Breast epithelium (tissue), 4 donors: ENCODE measurements at places on chromosomes 12 and 14. TPM values are rescaled to one million over a fixed set of nuclear protein-coding genes. Genes with fewer than 3 reads are reported as not detected.

DNA sequence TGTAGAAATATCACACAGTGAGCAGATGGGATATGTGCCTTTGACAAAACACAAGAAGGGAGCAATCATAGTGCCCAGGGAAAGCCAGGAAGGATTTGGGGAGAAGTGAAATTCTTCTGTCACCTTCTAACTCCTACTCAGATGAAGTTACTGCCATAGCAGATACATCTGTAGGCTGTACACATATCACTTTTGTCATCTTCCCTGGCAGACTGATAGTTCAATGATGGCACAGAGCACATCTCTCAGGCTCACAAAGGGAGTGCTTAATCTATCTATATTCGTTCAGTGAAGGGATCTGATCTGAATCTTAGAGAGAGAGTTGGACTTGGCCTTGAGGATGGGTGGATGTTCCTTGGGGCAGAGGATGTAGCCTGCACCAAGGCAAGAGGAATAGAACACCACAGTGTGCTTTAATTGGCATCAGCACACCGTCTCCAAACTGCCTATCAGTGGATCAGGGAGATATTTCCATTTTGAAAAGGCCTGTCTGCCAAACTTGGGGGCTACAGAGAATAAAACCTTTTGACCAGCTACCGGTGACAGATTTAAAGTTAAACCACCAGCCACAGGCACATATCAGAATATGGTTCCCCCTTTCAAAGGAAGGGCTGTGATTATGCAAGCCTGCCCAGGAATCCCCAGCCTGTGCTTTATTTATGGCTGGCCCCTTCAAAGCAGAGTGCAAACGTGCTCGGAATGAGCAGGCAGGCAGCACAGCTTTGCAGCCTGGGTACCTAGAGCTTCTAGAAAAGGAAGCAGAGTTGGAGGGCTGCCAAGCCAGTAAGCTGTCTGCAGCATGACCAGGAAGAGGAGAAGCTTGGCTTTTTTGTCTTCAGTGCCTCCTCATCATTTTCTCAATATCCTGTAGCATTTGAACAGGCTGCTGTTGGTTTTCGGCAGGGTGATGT lies 165.5 kb upstream of the DYRK2 start:
- DNase-seq = peak; percentile 48

GRCh38 chr12:90163975-90164374 lies 455.3 kb upstream of the ATP2B1 start:
- no peak for DNase-seq

Gene ATXN7L3B
- total RNA-seq = 17.8 TPM

Gene DEPDC4
- total RNA-seq = 1.3 TPM

Gene SYT10
- total RNA-seq = not detected

DNA sequence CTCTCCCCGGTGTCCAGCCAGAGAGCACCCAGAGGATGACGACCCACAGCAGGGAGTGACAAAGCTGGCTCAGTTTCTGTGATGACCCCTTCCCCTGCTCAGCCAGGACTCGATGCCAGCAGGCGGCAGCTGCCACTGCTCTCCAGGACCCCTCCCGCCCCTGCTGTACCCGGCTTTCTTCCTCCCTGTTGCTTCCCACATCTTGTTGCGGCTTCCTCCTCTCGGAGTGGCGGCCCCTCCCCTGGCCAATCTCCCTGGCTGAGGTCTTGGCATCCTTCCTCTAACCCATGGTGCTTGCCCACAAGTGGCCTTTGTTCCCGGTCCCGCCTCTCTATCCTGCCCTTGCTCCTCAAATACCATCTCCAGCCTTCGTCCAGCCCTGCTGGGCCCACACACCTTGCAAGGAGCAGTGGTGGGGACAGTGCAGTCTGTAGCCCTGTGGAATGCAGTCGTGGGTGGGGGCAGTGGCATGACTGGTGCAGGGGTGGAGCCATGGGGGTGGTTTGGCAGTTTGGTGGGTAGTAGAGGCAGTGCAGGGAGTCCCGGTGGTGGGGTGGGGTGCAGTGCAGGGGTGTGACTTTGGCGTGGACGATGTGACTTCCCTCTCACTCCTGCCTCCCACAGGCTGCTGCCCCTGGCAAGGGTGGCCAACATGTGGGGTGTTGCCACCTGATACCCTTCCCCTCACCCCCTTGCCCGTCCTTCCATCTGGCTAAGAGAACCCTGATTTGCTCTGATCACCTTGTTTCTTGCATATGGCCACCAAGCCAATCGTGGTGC lies 16.3 kb upstream of the BEGAIN start:
- DNase-seq = no peak

- no peak for DNase-seq
These were observed 176.0 kb downstream of the KIF26A start for GRCh38 chr14:104314251-104314941.
